ENCODE measurements at places on chromosomes 1 and 21. TPM values are rescaled to one million over a fixed set of nuclear protein-coding genes. Genes with fewer than 3 reads are reported as not detected.

- DNase-seq: peak; percentile 65
Observed at GRCh38 chr1:192805832-192806323, 3.0 kb upstream of the RGS2 start.

DNA sequence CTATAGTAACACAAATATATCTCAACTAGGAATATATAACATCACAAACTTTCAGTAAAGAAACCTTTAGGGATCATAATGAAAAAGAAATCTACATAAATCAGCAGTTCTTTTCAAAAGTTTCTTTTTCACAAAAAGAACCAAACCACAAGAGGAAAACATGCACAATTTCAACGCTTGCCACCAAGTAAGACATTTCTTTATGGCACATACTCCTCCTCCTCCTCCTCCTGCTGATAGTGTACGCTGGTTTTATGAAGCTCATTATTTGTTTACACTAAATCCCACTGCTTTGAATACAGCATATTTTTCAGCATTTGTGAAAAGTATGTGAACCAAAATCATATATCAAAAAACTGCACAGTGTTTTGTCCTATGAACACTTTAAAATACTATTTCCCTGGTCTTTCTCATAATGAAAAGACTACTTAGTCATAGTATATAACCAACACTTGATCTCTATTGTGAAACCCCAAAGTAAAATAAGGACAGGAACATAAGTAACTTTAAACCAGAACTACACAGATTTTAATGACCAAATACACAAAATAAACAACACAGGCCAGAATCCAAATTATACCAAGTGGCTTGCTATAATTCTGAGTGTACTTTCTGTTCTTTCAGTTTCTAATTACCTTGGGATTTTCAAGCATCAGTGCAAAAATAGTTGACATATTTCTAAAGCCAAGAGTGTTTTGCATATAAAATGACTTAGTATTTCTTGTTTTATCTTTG lies 184.2 kb downstream of the EIF4G3 start:
- DNase-seq: no peak

DNA sequence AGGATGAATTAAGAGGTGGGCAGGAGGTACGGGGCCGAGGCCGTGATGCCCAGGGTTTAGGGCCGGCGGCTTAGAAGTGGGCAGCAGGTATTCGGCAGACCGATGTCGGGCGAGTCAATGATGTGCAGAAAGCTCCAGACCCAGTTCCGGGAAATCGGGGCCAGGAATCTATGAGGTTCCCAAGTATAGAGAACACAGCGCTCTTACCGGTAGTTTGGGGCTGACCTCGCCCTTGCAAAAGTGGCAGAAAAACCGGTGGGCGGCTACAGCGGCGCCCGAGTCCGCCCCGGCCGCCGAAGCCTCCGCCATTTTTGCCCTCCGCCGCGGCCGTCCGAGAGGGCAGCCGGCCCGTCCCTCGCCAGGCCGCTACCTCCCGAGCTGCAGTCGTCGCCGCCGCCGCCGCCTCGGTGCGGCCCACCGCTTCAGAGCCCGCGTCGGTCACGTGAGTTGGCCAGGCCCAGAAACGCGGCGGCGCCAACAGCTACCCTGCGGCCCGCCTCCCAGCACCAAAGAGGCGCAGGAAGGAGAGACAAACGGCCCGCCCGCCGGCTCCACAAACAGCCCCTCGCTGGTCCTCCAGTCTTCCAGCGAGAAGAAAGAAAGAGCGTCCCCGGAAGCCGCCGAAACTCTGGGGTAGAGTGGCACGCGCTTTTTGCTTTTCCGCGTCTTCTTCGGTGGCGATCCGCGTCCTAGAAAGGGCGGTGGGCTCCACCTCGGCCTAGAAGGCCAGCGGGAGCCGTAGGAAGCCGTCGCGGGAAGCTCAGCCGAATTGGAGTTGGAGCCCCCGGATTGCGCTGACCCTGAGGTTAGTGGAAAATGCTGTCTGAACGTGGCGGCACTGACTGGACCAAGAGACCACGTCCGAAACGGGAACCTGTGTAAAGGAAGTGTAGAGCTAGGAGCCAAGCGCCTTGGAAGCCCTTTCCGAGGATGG lies at the start of the genes POLR3C and RNF115:
Gene POLR3C, plus strand, starts transcription at position 636 of the 934 bp plus-strand sequence. CDS start 1,577 bp downstream, outside the sequence.
Gene RNF115, minus strand, starts transcription at position 531 of the 934 bp plus-strand sequence. Its CDS starts 222 bp downstream, at position 309.
- DNase-seq: peak; percentile 52

GRCh38 chr1:198254521-198254920 lies 97.7 kb downstream of the NEK7 start:
- DNase-seq: no peak

DNA sequence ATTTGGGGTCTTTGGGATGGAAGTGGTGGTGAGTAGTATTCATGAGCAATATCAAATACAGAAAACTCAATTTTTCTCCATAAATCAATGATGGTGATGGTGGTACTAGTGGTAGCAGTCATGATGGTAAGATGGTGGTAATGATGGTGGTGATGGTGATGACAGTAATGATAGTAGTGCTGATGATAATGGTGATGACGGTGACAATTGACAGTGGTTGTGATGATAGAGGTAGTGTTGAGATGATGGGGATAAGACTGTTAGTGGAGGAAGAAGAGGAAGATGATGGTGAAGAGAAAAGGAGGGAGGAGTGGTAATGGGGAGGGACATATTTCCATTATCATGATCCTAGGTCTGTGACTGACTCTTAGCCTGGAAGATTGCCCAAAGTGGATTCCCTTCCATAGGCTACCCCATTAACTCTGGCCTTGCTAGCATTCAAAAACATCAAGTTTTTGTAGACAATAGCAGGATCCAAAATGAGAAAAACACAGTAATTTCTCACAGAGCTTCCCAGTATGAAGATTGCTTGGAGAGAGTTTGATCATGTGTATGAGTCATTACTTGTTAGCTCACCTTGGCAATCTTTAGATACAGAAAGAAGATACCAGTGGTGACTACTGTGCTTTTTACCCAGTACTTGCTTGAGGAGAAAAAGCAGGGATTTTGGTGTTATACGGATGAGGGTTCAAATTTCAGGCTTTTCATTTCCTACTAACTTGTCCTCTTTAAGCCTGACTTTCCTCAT lies 93.9 kb downstream of the ATP1A1 start:
- no peak for DNase-seq

- no peak for DNase-seq
Observed at GRCh38 chr1:41546833-41547135, 62.3 kb upstream of the EDN2 start.

DNA sequence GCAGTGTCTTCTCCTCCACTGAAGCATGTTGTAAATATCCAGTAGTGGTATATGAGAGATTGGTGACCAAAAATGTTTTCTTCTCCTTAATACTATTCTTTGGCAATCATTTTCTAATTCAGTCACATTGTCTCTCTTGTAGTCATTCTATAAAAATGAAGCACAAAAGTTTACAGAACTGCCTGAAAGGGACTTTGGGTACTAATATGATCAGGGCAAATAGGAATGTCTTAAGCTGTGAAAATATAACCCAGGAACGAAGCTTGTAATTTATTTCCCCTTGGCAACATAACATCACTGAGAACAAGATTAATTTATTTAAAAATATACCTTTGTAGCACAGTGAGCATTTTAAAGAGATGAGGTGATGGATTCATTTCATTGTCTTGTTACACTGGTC lies 4.9 kb downstream of the B3GALT2 start:
- DNase-seq: no peak

- DNase-seq: no peak
Observed at GRCh38 chr1:101522486-101522885, 285.7 kb downstream of the S1PR1 start.

- peak; percentile 72 for DNase-seq
Observed at GRCh38 chr1:183318433-183318832, 99.7 kb downstream of the NMNAT2 start.

- no peak for DNase-seq
Observed at GRCh38 chr1:184990204-184990603, 15.9 kb upstream of the NIBAN1 start.

- no peak for DNase-seq
Observed at GRCh38 chr1:89590341-89591080, 42.4 kb upstream of the LRRC8C start.

- no peak for DNase-seq
Observed at GRCh38 chr1:52238474-52238873, 96.6 kb downstream of the ZFYVE9 start.

DNA sequence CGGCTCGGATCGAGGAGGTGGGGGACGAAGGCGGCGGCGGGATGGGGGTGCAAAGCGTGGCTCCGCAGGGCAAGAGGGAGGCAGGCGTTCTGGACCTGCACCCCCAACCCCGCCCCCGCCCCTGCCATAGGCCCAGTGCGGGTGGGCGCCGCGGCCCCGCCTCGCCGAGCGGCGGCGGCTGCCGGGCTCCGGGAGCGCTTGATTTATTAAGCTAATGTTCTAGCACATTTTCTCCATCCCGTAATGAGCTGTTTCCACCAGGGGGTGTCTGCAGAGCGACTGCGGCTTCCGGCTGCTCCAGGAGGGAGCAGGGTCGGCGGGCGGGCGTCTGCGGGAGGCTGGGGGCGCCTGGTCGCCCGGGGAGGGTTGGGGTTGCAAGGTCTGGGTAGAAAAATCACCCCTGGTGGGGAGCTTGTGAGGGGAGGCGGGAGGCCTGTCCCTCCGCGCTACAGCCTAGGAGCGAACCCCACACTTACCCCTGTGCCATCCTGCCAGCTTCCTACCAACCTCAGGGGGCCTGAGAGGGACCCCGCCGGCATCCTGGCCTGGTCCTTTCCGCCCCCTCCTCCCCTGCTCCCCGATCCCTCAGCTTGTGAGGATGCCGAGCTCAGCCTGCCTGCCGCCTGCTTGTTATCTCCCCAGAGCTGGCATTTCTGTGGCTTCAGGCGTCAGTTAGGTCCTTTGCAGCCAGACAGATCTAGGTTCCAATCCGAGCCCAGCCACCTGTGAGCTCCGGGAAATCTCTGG lies 48.5 kb upstream of the ACOT11 start:
- DNase-seq: no peak

DNA sequence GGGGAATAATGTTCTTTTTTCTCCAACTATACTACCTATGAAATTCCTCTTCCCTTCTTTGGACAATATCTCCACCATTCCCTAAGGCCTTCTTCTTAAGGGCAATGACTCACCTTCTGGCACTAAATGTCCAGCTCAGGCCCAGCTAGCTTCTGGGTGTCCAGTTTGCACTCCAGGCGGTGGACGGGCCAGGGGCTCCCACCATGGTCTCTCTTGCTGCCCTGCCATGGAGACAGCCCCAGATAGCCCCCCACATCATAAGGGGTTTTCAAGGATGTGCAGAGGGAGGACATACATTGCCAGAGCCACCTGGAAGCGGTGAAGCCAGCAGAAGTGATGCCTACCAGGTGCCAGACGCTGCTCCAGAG lies 43.8 kb downstream of the C1orf198 start:
- DNase-seq: no peak

- no peak for DNase-seq
Observed at GRCh38 chr1:81428998-81429397, 371.7 kb upstream of the ADGRL2 start.

DNA sequence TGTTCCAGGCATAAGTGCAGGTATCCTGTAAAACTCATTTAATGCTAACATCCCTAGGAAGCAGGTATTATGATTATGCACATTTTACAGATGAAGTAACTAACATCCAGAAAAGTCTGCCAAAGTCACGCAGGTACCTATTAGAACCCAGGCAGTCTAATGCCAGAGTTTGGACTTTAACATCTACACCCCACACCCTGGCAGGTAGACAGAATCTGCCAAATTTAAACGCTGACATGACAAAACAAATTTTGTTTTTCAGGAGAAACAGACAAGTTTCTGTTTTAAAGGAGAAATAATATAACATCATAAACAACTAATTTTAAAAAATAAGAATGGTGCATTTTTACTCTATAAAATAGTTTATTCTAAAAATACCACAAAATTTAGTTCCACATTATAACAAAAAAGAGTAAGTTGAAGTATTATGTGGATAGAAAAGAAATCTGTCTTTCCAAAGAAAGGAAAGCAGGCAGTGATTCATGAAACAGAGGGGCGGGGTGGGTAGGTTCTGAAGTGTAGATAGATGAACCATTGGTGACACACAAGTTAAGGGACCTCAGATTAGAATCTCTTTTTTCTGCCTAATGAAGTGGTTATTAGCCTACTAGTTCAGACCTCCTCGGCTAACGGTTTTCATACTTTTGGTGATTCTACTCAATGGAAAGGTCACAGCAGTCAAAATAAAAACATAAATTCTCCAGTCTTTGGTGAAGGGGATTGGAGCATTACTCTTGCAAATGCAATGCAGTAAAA lies 1.7 kb downstream of the ASPM start:
- DNase-seq: no peak

DNA sequence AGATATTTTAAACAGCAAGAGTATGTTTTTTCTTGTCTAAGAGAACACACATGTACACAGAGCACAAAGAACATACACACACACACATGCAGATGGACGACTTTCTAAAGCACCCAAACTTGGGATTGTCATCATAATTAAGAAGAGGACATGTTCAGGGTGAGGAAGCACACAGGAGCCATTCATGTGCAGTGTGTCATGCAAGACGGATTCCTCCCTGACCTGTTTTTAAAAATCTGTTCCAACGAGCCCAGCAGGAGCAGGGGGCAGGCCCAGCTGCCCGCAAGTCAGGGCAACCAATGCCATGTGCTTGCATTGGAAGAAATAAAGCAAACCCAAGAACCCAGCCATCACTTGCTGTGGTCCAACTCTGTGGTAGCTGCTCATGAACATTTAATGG lies 167.3 kb upstream of the ZNF644 start:
- no peak for DNase-seq

DNA sequence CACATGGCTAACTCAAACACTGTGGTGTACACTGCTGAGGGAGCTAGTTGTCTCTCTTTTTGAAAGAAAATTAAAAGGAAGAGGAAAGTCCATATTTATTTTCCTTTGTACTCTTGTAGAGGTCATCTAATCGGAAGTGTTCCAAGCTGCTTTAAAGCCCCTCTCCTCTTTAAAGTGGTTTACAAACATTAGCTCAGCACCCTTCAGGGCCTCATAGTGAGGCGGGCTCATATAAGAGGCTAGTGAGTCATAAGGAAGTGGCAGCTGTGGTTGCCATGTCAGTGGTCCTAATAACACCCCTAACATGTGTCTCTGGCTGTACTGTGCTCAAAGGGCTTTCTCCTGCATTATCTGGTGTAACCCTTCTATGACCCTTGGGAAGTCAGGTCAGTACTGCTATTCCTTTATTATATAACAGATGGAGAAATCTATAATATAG lies 104.4 kb upstream of the SERBP1 start:
- no peak for DNase-seq

GRCh38 chr1:52752484-52752826 lies 26.2 kb downstream of the ZYG11B start:
- DNase-seq: no peak

GRCh38 chr1:62494137-62494536 lies 57.3 kb downstream of the USP1 start:
- no peak for DNase-seq

IGFN1 gene
- 0.54 TPM for total RNA-seq

FCRL1 gene
- not detected for total RNA-seq

C1orf116 gene
- 34.1 TPM for total RNA-seq

RAB3B gene
- 35.9 TPM for total RNA-seq

RBM8A gene
- 173 TPM for total RNA-seq
